ENCODE measurements at places on chromosomes 7 and 10.
A peak's percentile ranks its signal among the peaks of the same experiment; 100 is the strongest.

GRCh38 chr7:89943525-89944050 lies 210.7 kb upstream of the STEAP1 start:
- DNase-seq = no peak

DNA sequence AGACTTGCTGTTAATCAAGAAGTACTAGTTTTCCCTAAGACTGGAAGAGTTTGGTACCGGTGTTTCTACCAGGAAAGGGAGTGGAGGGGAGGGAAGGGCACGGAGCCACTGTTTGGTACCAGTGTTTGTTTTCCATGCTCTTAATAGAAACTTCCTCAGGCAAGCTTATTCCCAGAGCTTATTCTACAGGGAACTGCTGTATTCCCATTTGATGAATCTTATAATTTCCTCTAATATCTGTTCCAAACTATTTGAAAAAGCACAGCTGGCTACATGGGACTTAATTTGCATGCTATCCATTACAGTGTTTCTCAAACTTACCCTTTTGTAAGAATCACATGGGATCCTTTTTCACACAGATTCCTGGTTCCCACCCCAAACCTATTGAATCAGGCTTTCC lies 23.7 kb downstream of the SLC26A4 start:
- DNase-seq = no peak

DNA sequence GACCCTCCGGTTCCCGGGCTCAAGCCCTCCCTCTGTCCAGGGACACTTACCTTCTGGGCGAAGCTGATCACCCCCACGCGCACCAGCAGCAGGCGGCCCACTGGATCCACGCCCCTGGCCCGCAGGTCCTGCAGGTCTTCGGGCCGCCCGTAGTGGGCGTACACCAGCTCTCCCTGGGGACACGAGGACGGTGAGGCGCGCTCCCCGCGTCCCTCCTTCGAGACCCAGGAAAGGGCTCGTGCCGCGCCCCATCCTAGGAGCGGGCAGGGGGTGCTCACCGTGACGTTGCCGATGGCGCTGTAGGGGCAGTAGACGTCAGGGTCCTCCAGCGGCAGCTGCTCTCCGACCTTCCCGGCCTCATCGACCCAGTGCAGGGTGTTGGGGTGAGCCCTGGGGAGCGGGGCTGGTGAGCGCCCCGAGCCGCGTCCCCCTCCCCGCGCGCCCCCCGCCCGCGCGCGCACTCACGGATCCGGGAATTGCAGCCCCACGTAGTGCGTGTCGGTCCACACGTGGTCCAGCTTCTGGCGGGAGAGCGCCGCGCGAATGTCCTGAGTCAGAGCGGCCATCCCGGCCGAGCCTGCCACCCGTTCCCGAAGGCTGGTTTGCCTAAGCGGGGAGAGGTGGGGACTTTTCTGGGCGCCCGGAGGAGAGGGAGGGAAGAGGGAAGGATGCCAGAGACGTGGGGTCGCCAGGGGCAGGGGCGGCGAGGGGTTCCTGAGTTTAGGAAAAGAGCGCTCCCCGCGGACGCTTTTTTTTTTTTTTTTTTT lies 8.2 kb downstream of the TFR2 start:
- DNase-seq = peak; percentile 58

GRCh38 chr10:69802424-69803161 lies 887 bp downstream of the COL13A1 start:
- no peak for DNase-seq

GRCh38 chr10:47115322-47115721 lies 184.7 kb upstream of the GDF10 start:
- no peak for DNase-seq

DNA sequence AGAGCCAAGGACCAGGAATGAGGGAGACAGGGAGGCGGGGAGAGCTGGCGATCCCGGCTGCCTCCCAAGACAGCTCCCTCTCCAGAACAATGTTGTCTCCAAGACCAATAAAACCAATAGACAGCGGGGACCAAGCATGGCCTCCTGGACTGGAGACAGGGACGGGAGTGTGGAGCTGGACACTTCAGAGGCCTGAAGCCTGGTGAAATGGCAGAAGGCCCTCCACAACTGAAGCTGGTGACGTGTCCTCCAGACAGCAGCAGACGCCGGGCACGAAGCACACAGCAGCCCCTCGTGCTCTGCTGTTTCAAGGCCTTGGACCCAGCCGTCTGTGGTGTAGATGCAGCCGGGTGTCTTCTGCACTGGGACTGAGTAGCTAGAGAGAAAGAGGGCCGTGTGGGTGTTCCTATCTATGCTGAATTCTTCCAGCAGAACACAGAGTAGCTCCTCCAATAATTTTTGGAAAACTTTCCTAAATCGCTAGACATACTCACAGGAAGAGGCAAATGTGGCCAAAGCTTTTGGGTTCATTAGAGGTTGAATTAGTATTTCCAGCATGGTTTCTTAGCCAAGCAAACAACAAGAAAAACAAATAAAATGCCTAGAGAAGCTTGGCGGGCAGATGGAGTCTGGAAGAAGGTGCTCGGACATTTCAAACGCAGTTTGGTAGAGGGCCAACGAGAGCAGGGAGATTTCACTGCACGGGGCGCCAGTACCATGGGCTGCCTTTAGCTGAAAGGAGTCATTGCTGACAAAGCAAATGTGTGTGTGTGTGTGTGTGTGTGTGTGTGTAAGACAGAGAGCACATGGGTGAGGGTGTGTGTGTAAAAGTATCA lies 570.4 kb downstream of the TCERG1L start:
- no peak for DNase-seq

DNA sequence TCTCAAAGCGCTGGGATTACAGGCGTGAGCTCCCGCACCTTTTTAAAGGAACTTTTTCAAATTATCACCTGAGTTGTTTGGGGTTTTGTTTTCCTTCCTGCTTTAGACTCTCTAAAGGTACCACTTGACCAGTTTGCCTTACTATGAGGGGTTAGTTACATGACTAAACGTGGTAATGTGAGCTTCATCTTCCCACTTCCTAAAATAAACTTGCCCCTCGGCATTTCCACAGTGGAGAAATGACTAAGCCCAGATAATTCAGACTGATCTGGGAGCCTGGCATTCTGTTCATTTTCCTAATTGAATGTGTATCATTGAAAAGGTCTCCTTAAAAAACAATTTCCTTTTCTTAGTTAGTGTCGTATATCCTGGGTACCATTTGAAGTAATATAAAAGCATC lies 163.4 kb downstream of the PLXDC2 start:
- no peak for DNase-seq

GRCh38 chr10:89829887-89830269 lies 128.5 kb downstream of the KIF20B start:
- DNase-seq = no peak

DNA sequence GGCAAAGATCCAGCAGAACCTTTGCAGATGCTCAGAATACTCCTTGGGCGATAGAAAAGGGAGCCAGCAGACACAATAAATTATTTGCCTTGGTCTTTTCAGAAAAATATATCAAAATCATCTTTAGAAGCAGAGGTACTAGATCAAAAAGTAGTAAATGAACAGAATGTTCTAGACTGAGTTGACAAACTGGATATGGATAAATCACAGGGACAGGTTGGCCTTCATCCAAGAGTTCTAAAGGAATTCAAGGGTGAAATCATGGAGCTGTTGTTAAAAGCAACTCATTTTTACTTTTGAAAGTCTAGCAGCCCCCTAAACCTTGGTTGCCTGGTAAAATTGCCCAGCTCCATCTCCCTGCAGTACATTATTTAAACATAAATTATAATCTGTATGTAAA lies 99.1 kb downstream of the PLCE1 start:
- DNase-seq = no peak

- DNase-seq = no peak
Observed at GRCh38 chr7:25707768-25708620, 444.0 kb upstream of the NFE2L3 start.

DNA sequence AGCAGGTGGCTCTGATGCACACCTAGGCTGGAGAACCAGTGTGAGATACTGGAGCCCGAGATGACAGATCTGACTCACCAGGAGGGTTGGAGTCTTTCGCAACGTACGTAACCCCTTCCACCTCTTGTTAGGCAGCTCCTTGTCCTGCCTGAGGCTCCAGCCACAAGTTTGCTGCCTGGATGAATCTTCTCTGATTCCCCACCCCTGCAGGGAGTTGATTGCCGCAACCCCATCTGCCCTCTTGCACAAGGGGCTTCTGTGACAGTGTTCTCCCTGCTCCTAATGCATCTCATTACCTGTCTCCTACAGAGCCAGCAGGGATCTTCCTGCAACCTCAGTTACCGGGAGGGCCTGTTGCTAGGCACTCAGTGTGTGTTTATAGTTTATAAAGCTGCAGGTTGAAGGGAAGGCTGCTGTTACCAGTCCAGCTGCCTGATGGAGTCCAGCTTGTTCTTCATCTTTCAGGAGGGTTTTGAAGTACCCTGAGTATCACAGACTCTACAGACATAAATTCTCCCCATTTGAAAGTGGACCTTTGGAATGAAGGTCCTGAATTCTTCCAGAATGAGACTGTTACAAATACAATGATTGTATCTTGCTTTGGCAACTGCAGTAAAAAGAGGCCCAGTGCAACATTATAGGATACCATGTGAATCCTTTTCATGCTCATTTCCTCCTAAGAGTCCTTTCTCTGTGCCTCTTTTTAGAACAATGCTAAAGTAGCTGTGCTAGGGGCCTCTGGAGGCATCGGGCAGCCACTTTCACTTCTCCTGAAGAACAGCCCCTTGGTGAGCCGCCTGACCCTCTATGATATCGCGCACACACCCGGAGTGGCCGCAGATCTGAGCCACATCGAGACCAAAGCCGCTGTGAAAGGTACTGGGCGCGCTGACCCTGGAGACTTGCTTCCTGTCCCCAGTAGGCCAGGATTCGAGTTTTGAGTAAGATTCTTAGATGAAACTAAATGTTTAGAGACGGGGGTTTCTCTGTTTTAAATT lies 6.5 kb downstream of the MDH2 start:
- DNase-seq = no peak

DNA sequence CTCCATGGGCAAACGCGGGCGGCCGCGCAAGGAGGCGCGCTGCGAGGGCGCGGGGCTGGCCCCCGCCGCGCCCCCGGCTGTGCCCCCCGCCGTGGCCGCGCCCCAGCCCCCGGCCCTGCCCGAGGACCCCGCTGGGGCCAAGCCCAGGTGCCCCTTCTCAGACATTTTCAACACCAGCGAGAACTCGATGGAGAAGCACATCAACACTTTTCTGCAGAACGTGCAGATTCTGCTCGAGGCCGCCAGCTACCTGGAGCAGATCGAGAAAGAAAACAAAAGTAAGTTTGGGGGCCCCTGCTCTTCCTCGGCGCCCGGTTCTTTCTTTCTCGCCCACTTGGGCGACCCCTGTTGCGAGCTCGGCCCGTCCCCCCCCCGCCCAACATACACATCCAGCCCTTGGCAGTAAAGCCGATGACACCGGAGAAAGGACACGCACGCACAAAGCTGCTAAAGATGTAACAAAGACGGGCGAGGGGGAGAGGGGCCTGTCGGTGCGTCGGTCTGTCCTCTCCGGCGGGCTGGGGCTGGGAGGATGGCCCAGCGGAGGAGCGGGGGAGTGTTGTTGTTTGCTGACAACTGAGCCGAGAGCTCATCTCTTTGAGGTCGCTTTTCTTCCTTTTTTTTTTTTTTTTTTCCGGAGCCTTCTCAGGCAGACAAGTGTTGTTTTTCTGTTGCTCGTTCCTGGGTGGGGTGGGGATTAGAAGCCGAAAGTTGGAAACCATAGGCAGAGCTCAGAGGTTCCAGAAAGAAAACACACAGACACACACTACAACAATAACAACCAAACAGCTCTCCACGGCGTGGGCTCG lies 604 bp downstream of the MXI1 start:
- DNase-seq = peak; percentile 50

DNA sequence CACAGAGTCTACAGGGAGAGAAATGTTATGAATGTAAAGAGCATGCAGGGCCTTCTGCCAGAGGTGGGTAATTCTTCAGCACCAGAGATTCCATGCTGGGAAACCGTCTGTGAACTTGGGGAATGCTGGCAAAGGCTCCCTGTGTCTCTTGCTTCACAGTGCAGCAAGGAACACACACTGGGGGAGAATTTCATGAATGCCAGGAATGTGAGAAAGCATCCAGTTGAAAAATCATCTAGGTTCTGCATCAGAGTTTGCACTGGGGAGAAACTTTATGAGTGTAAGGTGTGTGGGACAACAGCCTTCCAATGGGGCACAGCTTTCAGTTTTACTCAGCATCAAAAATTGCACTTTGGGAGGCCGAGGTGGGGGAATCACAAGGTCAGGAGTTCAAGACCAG lies 224.3 kb upstream of the IGFBP3 start:
- no peak for DNase-seq

GRCh38 chr10:89669985-89670384 lies 24.9 kb upstream of the PANK1 start:
- DNase-seq = no peak

- DNase-seq = no peak
Observed at GRCh38 chr7:13104128-13104527, 416.7 kb downstream of the ARL4A start.

DNA sequence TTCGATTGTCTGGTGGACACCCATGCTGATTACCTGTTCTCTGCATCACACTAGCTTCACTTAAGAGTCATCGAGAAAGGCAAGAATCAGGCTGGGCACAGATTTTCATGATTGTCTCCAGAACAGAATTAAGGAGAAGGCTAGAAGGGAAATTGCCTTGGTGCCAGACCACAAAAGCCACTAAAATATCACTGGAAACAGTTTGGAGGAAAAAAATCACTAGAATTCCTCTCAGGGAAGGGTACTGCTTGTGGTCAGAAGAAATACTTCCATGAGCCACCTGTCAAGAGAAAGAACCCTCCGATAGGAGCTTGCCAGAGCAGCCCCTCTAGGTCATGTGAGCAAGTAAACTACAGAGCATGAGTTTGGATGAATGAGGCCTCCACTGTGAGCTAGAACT lies 269.3 kb upstream of the TEX47 start:
- DNase-seq = no peak

DNA sequence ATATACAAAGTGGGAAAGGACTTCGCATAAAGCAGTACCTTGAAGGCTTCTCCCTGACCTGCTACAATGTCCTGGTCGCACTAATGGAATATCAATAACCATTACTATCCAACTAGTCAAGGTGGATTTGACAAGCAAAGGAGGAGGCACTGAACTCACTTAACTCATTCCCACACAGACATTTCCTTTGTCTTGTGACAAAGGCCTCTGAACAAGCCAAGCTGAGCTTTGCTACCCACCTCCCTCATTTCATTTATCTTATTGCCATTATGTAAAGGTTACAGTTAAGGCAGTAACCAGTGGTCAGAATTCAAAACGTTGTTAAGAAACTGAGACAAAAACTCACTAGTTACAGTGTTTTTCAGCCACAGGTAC lies 7.3 kb downstream of the ELMO1 start:
- DNase-seq = no peak

- peak; percentile 22 for DNase-seq
Observed at GRCh38 chr10:58282615-58283014, 13.7 kb downstream of the CISD1 start.

GRCh38 chr7:132240262-132240661 lies 336.0 kb downstream of the PLXNA4 start:
- DNase-seq = no peak

DNA sequence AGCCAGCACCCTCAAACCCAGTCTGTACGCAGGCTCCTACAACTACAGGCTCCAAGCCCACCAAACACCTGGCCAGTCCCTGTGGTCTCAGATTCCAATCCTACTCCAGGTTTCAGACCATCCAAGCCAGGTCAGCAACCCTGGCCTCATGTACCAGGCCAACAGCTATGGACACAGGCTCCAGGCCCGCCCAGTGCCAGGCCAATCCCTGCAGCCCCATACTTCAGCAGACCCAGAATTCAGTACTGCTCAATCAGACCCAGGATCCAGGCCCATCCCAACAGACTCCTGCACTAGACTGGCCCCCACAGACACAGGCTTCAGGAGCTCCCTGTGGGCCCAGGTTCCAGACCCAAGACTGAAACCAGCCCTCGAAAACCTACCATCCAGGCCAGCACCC lies 32.3 kb downstream of the HPSE2 start:
- no peak for DNase-seq
